ENCODE measurements at places on chromosomes 3 and 15. TPM values are rescaled to one million over a fixed set of nuclear protein-coding genes. Genes with fewer than 3 reads are reported as not detected.

- H3K27me3 ChIP-seq: no peaks in the 10 kb centered on the region
- no peaks in the 10 kb centered on the region for H3K36me3 ChIP-seq
- DNase-seq: no peak
- H3K27ac ChIP-seq: no peak overlapping the region
- H3K4me3 ChIP-seq: no peak overlapping the region
- H3K4me1 ChIP-seq: no peaks in the 10 kb centered on the region
Measured at GRCh38 chr3:59812237-59813147, 762.7 kb upstream of the CFAP20DC start.

DNA sequence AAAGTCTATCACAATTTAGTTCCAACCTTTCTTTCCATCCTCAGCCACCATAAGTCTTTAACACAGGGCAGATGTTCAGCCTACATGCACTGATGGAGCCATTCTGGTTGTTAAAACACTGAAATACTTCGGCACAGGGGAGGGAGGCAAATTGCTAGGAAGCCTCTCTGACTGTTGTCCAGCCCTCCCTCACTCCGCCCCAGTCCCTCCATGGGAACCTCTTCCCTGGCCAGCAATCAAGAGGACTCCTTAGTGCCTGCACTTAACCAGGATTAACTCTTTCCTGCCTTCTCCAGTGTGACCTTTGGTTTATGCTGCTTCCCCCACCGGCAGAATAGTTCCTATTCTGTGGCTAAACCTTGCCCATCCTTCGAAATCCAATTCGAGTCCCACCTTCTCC, 47.0 kb upstream of the USP3 start:
- H3K4me1 ChIP-seq: peaks cover 20% of the 10 kb centered on the region
- H3K27ac ChIP-seq: no peak overlapping the region
- no peak overlapping the region for H3K4me3 ChIP-seq
- no peak for DNase-seq
- no peaks in the 10 kb centered on the region for H3K36me3 ChIP-seq

DNA sequence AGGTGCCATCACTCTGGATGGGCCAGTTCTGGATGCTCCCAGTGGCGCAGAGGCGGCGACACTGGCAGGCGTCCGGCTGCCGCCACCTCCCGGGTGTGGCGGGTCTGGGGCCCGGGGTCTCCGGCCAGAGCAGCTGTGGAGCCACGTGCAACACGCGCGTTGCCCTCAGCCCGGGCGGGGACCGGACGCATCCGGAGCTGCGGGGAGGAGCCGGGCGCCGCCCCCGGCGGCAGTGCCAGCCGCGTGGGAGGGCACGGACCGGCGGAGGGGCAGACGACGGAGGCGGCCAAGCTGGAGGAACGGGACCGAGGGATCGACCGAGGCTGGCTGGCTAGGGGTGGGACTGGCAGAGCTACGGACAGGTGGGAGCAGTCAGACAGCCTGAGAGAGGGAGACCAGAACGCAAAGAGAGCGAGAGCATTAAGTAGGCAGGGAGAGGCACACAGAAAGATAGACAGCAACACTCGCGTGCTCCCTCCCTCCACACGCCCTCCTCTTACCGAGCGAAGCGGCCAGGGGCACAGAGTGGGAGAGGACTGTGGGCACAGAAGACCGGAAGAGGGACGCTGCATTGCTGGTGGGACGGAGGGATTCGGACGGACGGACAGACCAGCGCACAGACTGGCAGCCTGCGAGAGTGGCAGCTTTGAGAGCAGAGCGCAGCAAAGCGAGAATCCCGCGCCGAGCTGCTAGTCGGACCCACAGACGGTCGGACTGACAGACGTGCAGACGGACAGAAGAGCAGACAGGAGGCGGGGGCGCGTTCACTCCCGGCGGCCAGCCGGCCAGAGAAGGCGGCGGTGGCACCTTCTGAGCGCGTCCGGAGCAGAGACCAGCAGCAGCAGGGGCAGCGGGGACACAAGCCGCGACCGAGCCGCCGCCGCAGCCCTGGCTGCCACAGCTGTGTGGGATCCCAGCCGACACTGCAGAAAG, at the start of gene ARPP21:
Gene ARPP21 (plus strand): TSS at position 272 of the 933 bp plus-strand sequence. CDS start 42,227 bp downstream, outside the sequence.
- peaks cover 2% of the 10 kb centered on the region for H3K4me1 ChIP-seq
- H3K36me3 ChIP-seq: no peaks in the 10 kb centered on the region
- DNase-seq: no peak
- no peak within 1 kb of the TSS for H3K27ac ChIP-seq
- H3K4me3 ChIP-seq: peak within 1 kb of the TSS; percentile 40
- H3K27me3 ChIP-seq: peaks cover 37% of the 10 kb centered on the region

GRCh38 chr15:89142423-89142822, 54.2 kb downstream of the ABHD2 start:
- peaks cover 56% of the 10 kb centered on the region for H3K4me1 ChIP-seq
- no peaks in the 10 kb centered on the region for H3K27me3 ChIP-seq
- H3K27ac ChIP-seq: no peak overlapping the region
- H3K4me3 ChIP-seq: no peak overlapping the region

- H3K36me3 ChIP-seq: peaks cover 5% of the 10 kb centered on the region
- H3K4me1 ChIP-seq: peaks cover 34% of the 10 kb centered on the region
- no peak overlapping the region for H3K27ac ChIP-seq
- no peaks in the 10 kb centered on the region for H3K27me3 ChIP-seq
Measured at GRCh38 chr3:15318661-15319060, 13.7 kb downstream of the SH3BP5 start.

- no peak for DNase-seq
- H3K4me3 ChIP-seq: no peak within 1 kb of the TSS
- no peaks in the 10 kb centered on the region for H3K27me3 ChIP-seq
- no peaks in the 10 kb centered on the region for H3K36me3 ChIP-seq
- peaks cover 10% of the 10 kb centered on the region for H3K4me1 ChIP-seq
Measured at GRCh38 chr3:169869484-169870220, at the start of gene LRRC31. TSS of gene LRRC31 (minus strand) at chr3:169869935. CDS start at chr3:169869807, 128 bp downstream.

- H3K27ac ChIP-seq: no peak overlapping the region
- no peaks in the 10 kb centered on the region for H3K4me1 ChIP-seq
- no peak overlapping the region for H3K4me3 ChIP-seq
- no peaks in the 10 kb centered on the region for H3K27me3 ChIP-seq
- no peak for DNase-seq
Measured at GRCh38 chr15:47139965-47140364, 577.3 kb upstream of the SEMA6D start.

- no peaks in the 10 kb centered on the region for H3K27me3 ChIP-seq
- H3K36me3 ChIP-seq: peaks cover 23% of the 10 kb centered on the region
- H3K4me1 ChIP-seq: peaks cover 25% of the 10 kb centered on the region
- DNase-seq: peak; percentile 70
- H3K4me3 ChIP-seq: peak overlapping the region; percentile 84
Measured at GRCh38 chr3:111979434-111980038, 710 bp downstream of the ABHD10 start.

DNA sequence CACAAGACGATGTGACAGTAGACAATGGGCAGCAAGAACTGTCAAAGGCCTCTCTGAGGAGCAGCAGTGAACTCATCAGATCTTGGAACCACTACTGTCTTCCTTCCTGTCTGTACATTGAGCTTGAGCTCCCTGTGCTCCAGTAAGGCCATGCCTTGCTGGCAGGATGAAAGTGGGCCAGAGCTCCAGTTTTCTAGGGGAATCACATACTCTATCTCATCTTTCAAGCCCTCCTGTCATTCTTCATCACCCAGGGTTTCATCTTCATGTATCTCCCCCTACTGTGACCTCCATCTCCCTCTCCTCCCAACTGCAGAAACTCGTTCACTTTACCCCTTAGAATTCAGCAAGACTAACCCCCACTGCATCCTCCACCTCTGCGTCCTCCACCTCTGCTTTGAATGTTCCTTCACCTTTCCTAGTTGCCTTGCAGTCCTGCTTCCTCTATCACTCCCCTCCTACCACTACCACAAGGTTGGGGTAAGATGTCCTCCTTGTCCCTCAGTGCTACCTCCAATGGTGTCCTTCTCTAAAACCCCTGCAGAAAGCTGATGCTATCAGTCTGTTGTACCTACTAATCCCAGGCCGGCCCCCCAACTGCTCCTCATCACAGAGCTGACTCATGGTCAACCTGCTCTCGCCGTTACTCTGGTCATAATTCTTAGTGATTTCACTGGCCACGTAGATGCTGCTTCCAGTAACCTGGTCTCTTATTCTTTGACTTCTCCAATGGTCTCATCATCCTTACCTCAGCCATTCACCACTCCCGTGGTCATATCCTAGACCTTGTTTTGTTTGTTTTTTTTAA, 22.3 kb downstream of the NKIRAS1 start:
- no peak overlapping the region for H3K4me3 ChIP-seq
- no peak overlapping the region for H3K27ac ChIP-seq
- H3K4me1 ChIP-seq: peaks cover 2% of the 10 kb centered on the region

DNA sequence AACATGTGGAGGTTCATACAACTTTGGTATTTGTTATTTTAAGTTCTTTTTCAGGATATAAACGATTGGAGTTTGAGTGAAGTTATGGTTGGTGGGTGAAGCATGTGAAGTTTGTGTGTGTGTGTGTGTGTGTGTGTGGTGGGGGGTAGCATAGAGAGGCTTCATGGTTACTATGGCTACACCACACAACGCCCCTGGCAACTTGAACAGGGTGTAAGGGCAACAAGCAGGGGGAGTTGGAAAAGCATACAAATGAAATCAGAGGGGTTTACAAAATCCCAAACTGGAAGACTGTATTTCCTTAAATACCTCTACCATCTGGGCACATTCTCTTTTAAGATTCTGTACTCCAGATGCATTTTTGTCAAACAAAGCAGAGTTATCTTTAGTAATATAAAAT, 207.5 kb downstream of the SV2B start:
- no peak for DNase-seq
- H3K27ac ChIP-seq: no peak overlapping the region
- no peak overlapping the region for H3K4me3 ChIP-seq
- peaks cover 5% of the 10 kb centered on the region for H3K27me3 ChIP-seq

GRCh38 chr3:107881509-107881908, 209.3 kb downstream of the CD47 start:
- DNase-seq: no peak
- H3K4me1 ChIP-seq: no peaks in the 10 kb centered on the region
- H3K36me3 ChIP-seq: no peaks in the 10 kb centered on the region
- H3K4me3 ChIP-seq: no peak overlapping the region
- H3K27ac ChIP-seq: no peak overlapping the region

GRCh38 chr3:154013736-154014135, 107.5 kb upstream of the ARHGEF26 start:
- no peaks in the 10 kb centered on the region for H3K36me3 ChIP-seq
- H3K4me3 ChIP-seq: no peak overlapping the region
- H3K27me3 ChIP-seq: no peaks in the 10 kb centered on the region
- no peak for DNase-seq
- no peak overlapping the region for H3K27ac ChIP-seq

DNA sequence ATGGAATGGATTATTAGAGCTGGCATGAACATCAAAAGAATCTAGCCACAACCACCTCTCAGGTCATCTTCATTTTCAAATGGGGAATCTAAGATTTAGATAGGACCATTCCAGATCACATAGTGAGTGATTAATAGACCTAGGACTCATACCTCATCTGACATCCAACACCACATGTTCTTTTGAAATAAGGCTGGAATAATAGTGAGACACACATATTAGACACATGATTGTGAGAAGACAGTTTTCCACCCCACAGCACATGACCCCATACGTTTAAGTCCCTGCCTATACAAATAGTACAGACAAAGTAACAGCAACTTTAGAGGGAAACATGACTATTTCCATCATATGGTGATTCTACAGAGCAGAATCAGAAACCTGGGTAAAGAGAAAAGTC, 344.7 kb upstream of the TPRG1 start:
- no peak overlapping the region for H3K4me3 ChIP-seq
- H3K36me3 ChIP-seq: no peaks in the 10 kb centered on the region
- H3K27me3 ChIP-seq: no peaks in the 10 kb centered on the region
- no peak overlapping the region for H3K27ac ChIP-seq
- peaks cover 42% of the 10 kb centered on the region for H3K4me1 ChIP-seq

- no peaks in the 10 kb centered on the region for H3K27me3 ChIP-seq
- DNase-seq: no peak
- H3K27ac ChIP-seq: peak overlapping the region; percentile 85
- H3K36me3 ChIP-seq: peaks cover 5% of the 10 kb centered on the region
- H3K4me1 ChIP-seq: peaks cover 38% of the 10 kb centered on the region
Measured at GRCh38 chr3:172678068-172678467, 32.8 kb downstream of the NCEH1 start.

DNA sequence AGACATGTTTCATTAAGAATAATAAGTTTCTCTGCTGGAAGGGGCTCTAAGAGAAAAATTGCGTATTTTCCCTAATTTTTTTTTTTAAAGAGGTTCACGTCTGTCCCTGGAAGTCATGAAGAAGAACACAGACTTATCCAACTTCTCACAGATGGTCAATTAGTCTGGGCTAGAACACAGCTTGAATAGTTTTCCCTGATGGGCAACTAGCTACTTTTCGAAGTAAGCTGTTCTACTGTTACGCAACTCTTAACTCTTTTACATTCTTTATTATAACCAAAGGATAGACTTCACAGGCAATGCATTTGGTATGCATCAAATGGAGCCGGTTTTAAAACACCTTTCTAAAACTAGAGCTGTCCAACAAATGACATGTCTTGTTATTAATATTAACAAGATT, 144.2 kb upstream of the TNIK start:
- no peak overlapping the region for H3K4me3 ChIP-seq
- no peaks in the 10 kb centered on the region for H3K27me3 ChIP-seq
- DNase-seq: no peak
- H3K4me1 ChIP-seq: no peaks in the 10 kb centered on the region
- no peak overlapping the region for H3K27ac ChIP-seq

GRCh38 chr15:69480932-69481331, 28.3 kb downstream of the RPLP1 start:
- no peaks in the 10 kb centered on the region for H3K27me3 ChIP-seq
- peak; percentile 7 for DNase-seq
- no peak overlapping the region for H3K4me3 ChIP-seq
- H3K27ac ChIP-seq: no peak overlapping the region
- no peaks in the 10 kb centered on the region for H3K36me3 ChIP-seq

DNA sequence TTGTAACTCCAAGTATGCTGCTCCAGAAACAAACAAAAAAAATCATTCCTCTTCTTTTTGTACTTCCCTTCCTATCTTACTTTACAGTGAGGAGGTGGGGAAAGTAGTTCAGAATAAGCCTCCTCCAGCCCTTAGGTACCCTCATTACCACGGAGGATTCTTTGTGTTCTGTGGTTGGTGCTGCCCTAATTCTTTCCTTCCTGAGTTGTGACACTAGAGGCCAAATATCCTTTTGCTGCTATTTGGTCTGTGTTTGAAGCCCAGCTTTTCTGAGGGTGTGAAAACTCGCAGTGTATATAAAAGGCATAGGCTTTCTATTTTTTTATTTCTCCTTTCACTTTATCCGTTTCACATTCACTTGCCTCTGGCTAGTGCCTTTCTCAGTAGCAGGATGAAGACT, 98.2 kb downstream of the HHLA2 start:
- no peak overlapping the region for H3K4me3 ChIP-seq
- H3K4me1 ChIP-seq: no peaks in the 10 kb centered on the region
- no peaks in the 10 kb centered on the region for H3K27me3 ChIP-seq
- DNase-seq: no peak
- H3K27ac ChIP-seq: no peak overlapping the region

ZIC4 gene
- not detected for polyA plus RNA-seq

CLDN18 gene
- not detected for polyA plus RNA-seq

NMNAT3 gene
- 2.9 TPM for polyA plus RNA-seq

XCR1 gene
- 0.03 TPM for polyA plus RNA-seq

ECE2 gene
- polyA plus RNA-seq: not detected

BFSP2 gene
- polyA plus RNA-seq: not detected

GP5 gene
- not detected for polyA plus RNA-seq

STAC gene
- polyA plus RNA-seq: 0.12 TPM

LRTM1 gene
- polyA plus RNA-seq: not detected

Data from CD14-positive monocyte (primary cell).